ENCODE measurements at places on chromosomes 1 and 21. TPM values are rescaled to one million over a fixed set of nuclear protein-coding genes. Genes with fewer than 3 reads are reported as not detected.

- DNase-seq: no peak
Measured at GRCh38 chr1:231931146-231931545, 304.6 kb downstream of the DISC1 start.

DNA sequence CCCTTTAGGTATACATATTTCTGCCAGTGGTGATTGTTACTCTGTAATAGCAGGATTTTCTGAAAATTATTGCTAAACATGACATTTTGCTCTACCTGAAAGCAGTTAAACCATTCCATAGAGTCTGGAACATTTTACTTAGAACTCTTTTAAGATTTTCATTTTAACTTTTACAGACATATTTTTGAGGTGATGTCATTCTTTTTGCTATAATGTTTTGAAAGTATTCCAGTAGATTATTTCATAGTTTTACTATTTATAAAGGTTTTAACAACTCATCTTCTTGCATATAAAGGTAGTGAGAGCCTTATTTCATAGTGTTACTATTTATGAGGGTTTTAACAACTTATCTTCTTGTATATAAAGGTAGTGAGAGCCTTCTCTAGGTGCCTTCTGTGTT is 42.9 kb downstream of the PTBP2 start:
- DNase-seq: no peak

DNA sequence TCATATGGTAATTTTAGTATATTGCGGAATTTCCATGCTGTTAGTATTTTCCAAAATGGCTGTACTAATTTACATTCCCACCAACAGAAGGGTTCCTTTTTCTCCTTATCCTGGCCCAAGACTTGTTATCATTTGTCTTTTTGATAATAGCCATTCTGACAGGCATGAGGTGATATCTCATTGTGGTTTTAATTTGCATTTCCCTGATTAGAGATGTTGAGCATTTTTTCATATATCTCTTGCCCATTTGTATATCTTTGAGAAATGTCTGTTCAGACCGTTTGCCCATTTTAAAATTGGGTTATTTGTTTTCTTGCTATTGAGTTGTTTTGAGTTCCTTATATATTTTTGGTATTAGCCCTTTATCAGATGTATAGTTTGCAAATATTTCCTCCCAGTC is 14.0 kb downstream of the CAPZA1 start:
- DNase-seq: no peak

The LRRC42 gene
- 7.3 TPM for total RNA-seq

The CASQ1 gene
- not detected for total RNA-seq

The SH2D2A gene
- total RNA-seq: 55.1 TPM

The GBP5 gene
- 76.3 TPM for total RNA-seq

All from CD4-positive, alpha-beta memory T cell (primary cell).